CD8-positive, alpha-beta memory T cell (primary cell): ENCODE measurements at places on chromosomes 3 and 15. TPM values are rescaled to one million over a fixed set of nuclear protein-coding genes. Genes with fewer than 3 reads are reported as not detected.
A peak's percentile ranks its signal among the peaks of the same experiment; 100 is the strongest.

Gene SLC6A20
- not detected for total RNA-seq

Gene WDR6
- 158 TPM for total RNA-seq

Gene IL16
- 73.8 TPM for total RNA-seq

- no peak for DNase-seq
Observed at GRCh38 chr3:8556473-8556869, 54.8 kb downstream of the LMCD1 start.

Gene MB21D2
- total RNA-seq, result 1.1 TPM

GRCh38 chr3:119508172-119508845 is 10.0 kb downstream of the TIMMDC1 start:
- no peak for DNase-seq

Gene GOLGA6L7
- total RNA-seq, result not detected

- DNase-seq, result no peak
Observed at GRCh38 chr3:55203546-55203945, 275.7 kb upstream of the LRTM1 start.

GRCh38 chr15:88113613-88114308 is 142.8 kb downstream of the NTRK3 start:
- DNase-seq, result no peak

DNA sequence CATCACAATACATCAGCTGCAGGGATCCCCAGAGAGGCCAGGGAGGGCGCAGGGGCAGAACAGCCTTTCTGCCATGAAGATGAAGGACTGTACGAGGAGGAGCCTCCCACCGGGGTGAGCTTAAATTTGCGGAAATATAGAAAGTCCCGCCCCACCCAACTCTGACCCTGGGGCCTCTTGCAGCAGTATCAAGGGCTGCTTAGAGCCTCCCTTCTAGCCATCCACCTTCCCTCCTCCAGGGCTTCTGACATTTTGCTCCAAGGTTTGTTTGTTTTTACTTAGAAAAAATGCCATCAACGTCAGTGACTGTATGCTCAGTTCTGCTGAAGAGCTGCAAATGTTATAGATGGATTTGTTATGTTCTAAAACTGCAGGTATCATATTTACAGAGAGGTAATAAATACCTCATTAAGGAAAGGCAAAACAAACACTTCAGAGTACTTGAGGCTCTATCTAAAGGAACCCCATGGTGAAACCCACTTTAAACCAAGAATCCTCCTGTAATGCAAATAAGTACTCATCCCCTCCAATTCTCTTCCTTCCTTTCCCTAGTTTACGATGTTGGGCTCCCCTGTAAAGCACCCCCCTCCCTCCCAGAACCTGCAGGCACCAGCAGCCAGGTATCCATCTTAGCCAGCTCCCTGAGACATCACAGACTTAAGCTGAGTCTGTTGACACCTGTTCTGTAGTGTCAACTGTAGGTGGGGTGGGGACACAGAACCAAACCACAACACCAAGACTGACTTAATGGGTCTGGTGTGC is 30.5 kb downstream of the RFTN1 start:
- peak; percentile 19 for DNase-seq

DNA sequence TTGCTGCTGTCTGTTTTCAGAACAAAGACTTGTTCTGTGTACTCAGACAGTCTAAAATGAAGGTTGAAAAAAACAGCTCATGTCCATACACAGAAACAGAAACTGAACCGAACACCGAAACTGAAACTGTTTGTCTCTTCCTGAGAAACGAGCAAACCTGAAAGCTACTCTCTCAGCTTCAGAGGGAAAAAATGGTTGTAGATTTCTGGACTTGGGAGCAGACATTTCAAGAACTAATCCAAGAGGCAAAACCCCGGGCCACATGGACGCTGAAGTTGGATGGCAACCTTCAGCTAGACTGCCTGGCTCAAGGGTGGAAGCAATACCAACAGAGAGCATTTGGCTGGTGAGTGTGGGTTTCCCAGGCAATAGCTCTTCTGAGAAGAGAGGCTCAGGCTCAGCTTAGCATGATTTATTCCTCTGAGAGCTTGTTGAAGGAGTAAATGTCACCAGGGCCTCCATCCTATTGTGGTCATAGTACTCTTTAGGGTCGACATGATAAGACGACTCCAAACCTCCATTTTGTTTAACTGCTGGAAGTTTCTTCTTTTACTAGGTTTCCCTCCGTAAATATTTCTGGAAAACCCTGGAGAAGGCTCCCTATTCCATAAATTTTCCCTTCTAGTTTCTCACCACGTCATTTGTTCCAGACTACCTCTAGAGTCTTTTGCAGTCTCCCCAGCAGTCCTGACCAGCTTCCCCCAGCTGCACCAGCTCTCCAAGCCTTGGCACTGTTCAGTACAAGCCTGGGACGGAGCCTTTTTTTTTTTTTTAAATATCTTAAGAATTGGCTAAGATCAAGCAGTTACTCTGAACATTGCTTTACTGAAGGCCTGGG is at the start of gene RTP4:
Gene RTP4 (plus strand): TSS at position 135 of the 838 bp plus-strand sequence. CDS start 57 bp downstream, at position 192.
- peak; percentile 51 for DNase-seq

DNA sequence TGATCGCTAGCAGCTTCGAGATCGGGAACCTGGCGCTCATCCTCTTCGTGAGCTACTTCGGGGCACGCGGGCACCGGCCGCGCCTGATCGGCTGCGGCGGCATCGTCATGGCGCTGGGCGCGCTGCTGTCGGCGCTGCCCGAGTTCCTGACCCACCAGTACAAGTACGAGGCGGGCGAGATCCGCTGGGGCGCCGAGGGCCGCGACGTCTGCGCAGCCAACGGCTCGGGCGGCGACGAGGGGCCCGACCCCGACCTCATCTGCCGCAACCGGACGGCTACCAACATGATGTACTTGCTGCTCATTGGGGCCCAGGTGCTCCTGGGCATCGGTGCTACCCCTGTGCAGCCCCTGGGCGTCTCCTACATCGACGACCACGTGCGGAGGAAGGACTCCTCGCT is 62.5 kb downstream of the SLCO3A1 start:
- no peak for DNase-seq

Gene C2CD4A
- total RNA-seq, result 0.09 TPM

Gene FBXW12
- total RNA-seq, result not detected

DNA sequence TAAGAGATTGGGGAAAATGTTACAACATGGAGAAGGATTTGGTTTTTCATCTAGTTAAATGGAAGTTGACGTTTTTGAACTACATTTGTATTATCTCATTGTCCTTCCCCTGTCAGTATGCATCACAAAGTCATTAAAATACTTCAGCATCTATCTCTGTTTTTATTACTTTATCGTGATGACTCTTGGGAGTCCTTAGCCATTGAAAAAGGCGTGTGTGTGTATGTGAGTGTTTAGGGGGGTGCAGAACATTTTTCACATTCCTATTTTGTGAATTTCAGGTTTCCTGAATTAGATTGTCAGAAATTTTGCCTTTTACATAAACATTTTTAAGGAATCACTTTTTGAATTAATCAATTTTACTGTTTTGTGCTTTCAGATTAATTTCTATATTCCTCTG is 360.6 kb upstream of the SGO1 start:
- DNase-seq, result no peak

Gene SLC9C1
- total RNA-seq, result not detected

Gene MYNN
- total RNA-seq, result 18.3 TPM

Gene CACNA1D
- 0.78 TPM for total RNA-seq

- DNase-seq, result no peak
Observed at GRCh38 chr15:69060744-69061143, 46.2 kb downstream of the NOX5 start.

Gene PLSCR4
- not detected for total RNA-seq

Gene LDHAL6B
- total RNA-seq, result not detected

Gene KLHL6
- 31.3 TPM for total RNA-seq

- DNase-seq, result no peak
Observed at GRCh38 chr3:142586803-142587406, 8.4 kb upstream of the ATR start.

DNA sequence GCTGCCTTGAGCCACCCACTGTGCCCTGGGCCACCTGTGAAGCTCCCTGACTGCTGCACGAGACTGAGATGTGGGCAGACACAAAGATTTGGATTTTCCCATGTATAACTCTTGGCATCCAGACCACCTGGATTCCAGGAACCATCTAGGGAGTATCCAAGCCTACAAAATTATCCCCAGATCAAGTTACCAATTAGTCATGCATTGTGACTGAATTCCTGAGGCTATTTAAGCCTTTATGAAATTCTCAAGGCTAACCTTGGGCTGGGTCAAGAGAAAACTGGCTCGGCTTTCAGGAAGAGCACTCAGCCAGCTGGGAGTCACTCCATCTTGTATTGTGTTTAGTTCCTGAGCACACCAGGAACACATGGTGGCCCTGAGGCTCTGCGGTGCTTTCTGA is 13.3 kb upstream of the ATP13A5 start:
- DNase-seq, result no peak

GRCh38 chr3:185526349-185526951 is 25.9 kb downstream of the LIPH start:
- DNase-seq, result no peak

- DNase-seq, result no peak
Observed at GRCh38 chr3:135905058-135905724, 60.3 kb upstream of the PPP2R3A start.

GRCh38 chr15:44550734-44551133 is 13.8 kb downstream of the EIF3J start:
- DNase-seq, result no peak

GRCh38 chr3:39122813-39123212 is 15.3 kb downstream of the TTC21A start:
- DNase-seq, result no peak

Gene CPEB1
- total RNA-seq, result 0.44 TPM

Gene CLRN1
- total RNA-seq, result not detected

Gene CRYGS
- total RNA-seq, result 3.0 TPM

Gene CLDN1
- total RNA-seq, result 0.09 TPM

DNA sequence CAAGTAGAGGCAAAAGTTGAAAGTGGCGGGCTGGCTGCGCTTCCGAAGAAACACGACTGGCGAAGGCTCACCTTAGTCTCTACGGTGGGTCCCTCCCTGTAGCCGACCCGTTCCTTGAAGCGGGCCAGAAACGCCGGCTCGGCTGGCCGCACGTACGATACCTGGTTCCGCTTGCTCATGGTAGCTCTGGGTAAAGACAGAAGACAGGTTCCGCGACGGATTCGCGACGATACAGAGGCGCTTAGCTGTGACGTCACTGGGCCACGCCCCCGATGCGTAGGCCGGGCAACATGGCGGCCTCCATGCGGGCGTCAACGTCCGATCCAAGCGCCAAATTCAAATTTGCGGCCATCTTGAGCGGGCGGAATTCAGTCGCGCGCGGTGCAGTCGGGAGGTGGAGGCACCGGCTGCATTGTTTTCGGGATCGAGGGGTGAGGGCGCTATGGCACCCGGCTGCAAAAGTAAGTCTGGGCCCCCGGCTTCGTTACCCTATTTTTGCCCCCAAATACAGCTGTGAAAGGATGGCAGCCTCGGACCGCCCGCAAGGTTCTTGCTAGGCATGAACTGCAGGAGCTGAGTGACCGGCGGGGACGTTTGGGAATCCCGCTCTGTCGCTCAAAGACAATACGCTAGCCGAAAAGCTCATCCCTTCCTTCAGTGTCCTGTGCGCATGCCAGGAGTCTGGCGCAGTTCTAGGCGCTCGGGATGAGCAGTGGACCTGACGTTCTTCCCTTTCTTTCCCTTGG is at the start of the genes KIAA1143 and KIF15:
Gene KIAA1143 (minus strand): TSS at position 196 of the 746 bp plus-strand sequence. CDS start 17 bp downstream, at position 179.
Gene KIF15 (plus strand): TSS at position 371 of the 746 bp plus-strand sequence. CDS start 72 bp downstream, at position 443.
- peak; percentile 96 for DNase-seq

- no peak for DNase-seq
Observed at GRCh38 chr15:51758645-51759044, 7.2 kb downstream of the TMOD2 start.

DNA sequence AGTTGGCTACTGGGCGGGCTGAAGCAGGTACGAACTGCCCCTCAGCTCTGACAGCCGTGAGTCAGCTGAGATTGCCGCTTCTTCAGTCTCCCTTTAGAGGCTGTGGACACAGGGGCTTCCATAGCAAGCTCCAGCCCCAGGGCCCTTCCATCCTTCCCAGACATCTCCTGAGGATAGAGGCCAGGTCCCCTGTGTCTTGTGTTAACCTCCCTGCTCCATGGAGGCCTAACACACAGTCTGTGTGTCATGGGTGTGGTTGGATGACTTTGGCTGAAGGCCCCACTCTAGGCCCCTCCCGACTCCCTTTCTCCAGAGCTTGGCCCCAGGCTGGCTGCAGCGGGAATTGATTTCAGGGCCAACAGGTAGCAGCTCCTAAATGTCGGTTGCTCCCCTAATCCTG is 116.1 kb upstream of the TLE3 start:
- DNase-seq, result no peak

DNA sequence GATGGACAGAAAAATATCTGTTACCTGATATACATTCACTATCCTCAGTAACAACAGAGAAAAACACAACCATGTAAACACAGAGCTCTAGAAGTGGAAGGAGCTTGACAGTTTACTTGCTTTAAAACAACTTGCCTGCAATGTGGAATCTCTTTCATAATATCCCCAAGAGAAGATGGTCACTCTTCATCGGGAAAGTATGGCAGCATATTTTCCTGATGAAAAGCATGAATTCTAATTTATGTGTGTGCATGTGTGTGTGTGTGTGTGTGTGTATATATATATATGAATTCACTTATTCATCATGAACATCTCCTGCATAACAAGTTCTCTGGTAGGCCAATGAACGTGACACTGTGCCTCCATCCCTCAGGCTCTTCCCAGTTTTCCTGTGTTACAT is 81.2 kb downstream of the EFL1 start:
- no peak for DNase-seq

Gene SYNPR
- total RNA-seq, result not detected

Gene KPNA4
- total RNA-seq, result 86.5 TPM

- DNase-seq, result no peak
Observed at GRCh38 chr3:48428088-48428571, 1.8 kb downstream of the PLXNB1 start.

Gene LOXL1
- 1.3 TPM for total RNA-seq

Gene ZDHHC19
- total RNA-seq, result not detected

Gene ZPLD1
- total RNA-seq, result not detected

DNA sequence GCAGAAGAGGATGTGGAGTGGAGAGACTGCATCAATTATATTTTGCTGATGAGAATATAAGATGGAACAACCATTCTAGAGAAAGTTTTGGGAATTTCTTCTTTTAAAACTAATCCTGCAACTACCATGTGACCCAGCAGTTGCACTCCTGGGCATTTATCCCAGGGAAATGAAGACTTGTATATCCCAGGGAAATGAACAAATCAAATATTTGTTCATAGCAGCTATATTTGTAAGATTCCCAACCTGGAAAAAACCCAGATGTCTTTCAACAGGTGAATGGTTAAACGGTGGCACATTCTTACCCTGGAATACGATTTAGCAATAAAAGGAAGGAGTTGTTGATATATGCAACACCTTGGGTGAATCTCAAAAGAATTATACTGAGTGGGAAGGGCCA is 385.3 kb upstream of the TPRG1 start:
- DNase-seq, result no peak

DNA sequence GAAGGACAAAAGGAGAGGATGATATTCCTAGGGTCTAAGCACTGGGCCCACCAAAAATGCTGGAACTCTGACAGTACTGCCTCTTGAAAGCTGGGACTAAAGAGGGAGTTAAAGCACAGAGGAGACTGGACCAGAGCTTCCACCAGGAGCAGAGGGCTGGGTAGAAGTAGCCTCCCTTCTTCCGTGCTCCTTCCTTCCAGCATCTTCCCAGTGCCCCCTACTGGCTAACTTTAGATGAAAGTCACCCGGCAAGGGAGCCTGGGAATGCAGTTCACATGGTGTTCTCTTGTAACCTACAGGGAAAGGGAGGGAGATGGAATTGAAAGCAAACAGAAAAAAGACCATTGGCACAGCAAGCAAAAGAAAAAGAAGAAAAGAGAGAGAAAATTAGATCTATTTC is 106.1 kb upstream of the COL8A1 start:
- no peak for DNase-seq
